ENCODE measurements at places on chromosomes 5 and 9. TPM values are rescaled to one million over a fixed set of nuclear protein-coding genes. Genes with fewer than 3 reads are reported as not detected.

The SH3PXD2B gene
- 27.5 TPM for total RNA-seq

The PRR7 gene
- 39.9 TPM for total RNA-seq

The DOK3 gene
- total RNA-seq = 8.0 TPM

The MORN5 gene
- not detected for total RNA-seq

The LHFPL2 gene
- total RNA-seq = 17.9 TPM

The NCS1 gene
- total RNA-seq = 68.7 TPM

GRCh38 chr5:31492869-31493268 lies 39.0 kb downstream of the DROSHA start:
- no peaks in the 10 kb centered on the region for H3K4me1 ChIP-seq
- no peaks in the 10 kb centered on the region for H3K27me3 ChIP-seq
- no peak for DNase-seq
- H3K36me3 ChIP-seq = peaks cover 25% of the 10 kb centered on the region
- no peak overlapping the region for H3K27ac ChIP-seq

DNA sequence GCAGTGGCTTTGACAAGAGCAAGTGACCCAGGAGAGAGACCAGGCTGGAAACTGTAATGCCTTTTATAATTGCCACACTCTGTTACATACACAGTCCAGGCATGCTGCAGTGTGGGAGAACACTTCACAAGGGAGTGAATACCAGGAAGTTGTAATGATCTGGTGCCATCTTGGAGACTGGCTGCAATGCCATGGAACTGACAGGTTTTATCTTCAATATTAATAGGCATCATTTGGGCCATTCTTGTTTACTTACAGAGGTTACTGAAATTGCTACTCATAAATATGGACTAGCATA lies 274.3 kb downstream of the AUH start:
- H3K27ac ChIP-seq = no peak overlapping the region
- H3K4me1 ChIP-seq = no peaks in the 10 kb centered on the region
- H3K36me3 ChIP-seq = no peaks in the 10 kb centered on the region
- no peak for DNase-seq
- no peaks in the 10 kb centered on the region for H3K27me3 ChIP-seq

DNA sequence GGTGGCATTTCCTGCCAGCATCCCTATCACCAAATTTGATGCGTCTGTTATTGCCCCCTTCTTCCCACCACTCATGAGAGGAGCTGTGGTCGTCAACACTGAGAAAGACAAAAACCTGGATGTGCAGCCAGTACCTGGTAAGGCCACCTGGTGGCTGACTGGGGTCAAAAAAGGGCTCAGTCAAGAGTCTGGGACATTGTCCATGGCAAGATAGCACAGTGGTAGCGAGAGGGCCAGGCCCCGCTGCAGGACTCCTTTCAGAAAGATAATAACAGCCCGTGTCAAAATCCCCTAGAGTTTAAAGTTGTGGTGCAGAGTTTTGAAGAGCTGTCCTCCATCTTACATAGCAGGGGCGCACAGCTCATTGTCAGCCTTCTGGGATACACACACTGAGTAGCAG lies 40.8 kb downstream of the CSF1R start:
- H3K4me3 ChIP-seq = no peak overlapping the region
- no peaks in the 10 kb centered on the region for H3K27me3 ChIP-seq

Measured in HCT116 (cell line).